Left renal pelvis (tissue), 4 donors: ENCODE measurements at places on chromosomes 16 and 17. TPM values are rescaled to one million over a fixed set of nuclear protein-coding genes. Genes with fewer than 3 reads are reported as not detected.
A peak's percentile ranks its signal among the peaks of the same experiment; 100 is the strongest.

- DNase-seq: peak; percentile 34
These were observed 26.2 kb upstream of the PIK3R5 start for GRCh38 chr17:8991514-8992285.

DNA sequence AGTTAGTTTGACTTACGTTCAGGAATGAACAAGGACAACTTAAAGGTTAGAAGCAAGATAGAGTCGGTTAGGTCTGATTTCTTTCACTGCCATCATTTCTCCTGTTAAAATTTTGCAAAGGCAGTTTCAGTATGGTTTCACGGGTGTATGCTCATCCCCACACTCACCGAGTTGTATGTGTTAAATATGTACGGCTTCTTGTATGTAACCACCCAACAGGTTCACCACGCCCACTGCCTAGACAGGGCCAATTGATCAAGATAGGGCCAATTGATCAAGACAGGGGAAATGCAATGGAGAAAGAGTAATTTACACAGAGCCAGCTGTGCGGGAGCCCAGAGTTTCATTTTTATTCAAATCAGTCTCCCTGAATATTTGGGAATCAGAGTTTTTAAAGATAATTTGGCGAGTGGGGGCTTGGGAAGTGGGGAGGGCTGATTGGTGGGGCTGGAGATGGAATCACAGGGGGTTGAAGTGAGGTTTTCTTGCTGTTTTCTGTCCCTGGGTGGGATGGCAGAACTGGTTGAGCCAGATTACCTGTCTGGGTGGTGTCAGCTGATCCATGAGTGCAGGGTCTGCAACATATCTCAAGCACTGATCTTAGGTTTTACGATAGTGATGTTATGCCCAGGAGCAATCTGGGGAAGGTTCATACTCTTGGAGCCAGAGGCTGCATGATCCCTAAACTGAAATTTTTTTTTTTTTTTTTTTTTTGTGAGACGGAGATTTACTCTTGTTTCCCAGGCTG, 62.4 kb upstream of the PLCG2 start:
- no peak for DNase-seq

- no peak for DNase-seq
These were observed 382.2 kb downstream of the MAF start for GRCh38 chr16:79218351-79218750.

- no peak for DNase-seq
These were observed 3.6 kb downstream of the SOCS7 start for GRCh38 chr17:38355251-38355650.

The IST1 gene
- polyA plus RNA-seq: 305 TPM

DNA sequence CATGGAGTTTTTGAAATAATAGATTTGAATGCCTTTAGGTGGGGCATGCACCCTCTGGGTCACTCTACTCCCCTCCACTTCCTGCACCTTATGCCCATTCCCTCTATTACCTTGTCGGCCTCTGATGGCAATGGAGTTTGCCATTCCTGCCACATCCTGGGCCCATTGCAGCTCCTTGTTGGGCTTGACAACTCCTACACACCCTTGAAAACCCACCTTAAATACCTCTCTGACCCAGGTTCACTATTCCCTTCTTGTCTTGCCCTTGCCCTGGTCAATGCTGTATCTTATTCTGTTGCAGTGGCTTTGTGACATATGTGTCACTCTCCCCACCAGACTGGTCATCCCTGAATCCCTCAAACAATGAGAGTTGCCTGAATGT, 2.4 kb downstream of the CCR7 start:
- no peak for DNase-seq

GRCh38 chr17:27755706-27756466, 44.4 kb downstream of the NOS2 start:
- DNase-seq: no peak

The IRX3 gene
- 25.9 TPM for polyA plus RNA-seq

GRCh38 chr16:14378131-14378551, 251.9 kb downstream of the PARN start:
- no peak for DNase-seq

The KRT12 gene
- polyA plus RNA-seq: 0.10 TPM

DNA sequence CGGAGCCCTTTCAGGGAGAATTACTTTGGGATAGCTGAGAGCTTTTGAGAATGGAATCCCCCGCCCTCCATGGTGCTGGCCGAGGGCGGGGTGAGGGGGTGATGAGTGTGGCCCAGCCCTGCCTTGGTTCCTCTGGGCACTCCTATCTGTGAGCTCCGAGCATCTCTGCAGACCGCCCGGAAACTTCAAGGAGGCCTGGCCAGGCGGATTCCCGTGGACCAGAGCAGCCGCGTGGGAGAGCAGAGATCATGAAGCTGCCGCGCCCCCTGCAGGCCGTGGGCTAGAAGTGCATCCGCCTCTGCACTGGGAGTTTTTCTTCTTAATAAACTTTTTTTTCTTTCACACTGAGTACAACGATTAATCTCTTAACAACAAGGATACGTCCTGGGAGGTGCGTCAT, 392.9 kb upstream of the EEF2KMT start:
- DNase-seq: no peak

DNA sequence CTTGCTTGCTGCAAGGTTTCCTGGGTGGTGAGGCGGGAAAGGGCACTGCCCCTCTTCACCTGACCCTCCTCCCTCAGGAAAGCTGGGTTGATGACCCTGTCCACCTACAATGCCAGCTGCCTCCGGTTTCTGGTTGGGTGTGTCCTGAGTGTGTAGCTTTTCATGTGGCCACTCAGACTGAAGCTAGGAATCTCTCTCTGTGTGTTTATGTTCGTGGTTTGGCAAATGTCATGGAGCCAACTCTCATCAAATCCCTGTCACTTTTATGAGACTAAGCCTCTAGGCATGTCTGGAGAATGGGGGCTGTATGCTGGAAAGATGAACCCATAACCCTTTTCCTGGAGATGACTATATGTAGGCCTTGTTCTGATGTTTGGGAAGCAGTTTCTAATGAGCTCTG, 17.1 kb downstream of the PLEKHG4 start:
- no peak for DNase-seq

GRCh38 chr17:8857919-8858318, 9.6 kb downstream of the PIK3R6 start:
- no peak for DNase-seq

DNA sequence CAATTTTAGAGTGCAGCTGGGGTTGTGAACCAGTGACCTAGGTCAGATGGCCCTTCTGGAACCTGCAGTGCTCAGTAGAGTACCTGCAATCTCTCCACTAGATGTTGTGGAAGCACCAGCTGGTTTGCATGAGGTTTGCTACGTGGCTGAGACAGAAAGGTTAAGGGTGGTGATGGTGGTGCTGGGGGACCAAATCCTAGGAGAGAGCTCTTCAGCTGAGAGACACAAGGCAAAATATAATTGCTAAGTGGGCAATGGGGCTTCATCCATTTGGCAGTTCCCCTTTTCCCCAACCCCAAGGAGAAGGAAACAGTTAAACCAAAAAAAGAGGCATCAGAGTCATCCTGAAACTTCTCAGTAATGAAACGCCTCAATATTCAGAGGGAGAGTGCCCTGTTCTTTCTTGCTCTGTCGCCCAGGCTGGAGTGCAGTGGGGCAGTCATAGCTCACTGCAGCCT, 13.9 kb downstream of the ITPRIPL2 start:
- DNase-seq: no peak

DNA sequence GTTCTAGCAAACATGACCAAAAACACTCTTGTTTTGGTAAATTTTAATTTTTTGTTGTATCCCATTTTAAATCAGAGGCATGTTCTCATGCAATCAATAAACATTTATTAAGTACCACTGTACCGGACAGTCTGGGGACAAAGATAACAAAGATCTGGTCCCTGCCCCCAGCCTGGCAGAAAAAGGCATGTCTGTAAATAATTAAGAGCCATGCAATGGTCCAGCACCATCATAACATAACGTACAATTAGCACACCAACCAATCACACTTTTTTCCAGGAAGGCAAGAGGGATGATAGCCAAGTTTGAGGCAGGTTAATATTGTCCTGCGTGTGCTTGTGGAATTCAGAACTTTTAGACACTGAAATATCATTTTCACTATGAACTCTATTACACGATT, 3.5 kb downstream of the KCNJ16 start:
- DNase-seq: no peak

DNA sequence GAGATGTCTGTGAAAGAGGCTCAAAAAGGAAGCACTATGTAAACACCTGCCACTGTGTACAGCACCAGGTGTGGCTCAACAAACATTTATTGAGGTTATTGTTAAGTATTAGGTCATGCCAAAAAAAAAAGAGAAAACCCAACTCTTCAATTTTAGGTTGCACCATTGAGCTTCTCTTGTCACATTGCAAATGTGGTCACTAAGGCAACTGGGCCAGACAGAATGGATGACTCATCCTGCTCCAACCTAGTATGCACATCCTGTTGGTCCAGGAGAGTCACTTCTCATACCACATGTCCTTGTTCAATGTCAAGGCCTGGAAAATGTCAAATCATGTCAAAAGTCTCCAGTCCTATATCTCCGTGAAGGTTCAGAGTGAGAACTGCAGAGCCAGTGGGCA, 25.0 kb downstream of the HOXB1 start:
- DNase-seq: no peak

The TAC4 gene
- not detected for polyA plus RNA-seq

- no peak for DNase-seq
These were observed 151.1 kb downstream of the ITFG1 start for GRCh38 chr16:47309581-47310312.

The ADCY7 gene
- 9.9 TPM for polyA plus RNA-seq

The PRSS21 gene
- not detected for polyA plus RNA-seq

DNA sequence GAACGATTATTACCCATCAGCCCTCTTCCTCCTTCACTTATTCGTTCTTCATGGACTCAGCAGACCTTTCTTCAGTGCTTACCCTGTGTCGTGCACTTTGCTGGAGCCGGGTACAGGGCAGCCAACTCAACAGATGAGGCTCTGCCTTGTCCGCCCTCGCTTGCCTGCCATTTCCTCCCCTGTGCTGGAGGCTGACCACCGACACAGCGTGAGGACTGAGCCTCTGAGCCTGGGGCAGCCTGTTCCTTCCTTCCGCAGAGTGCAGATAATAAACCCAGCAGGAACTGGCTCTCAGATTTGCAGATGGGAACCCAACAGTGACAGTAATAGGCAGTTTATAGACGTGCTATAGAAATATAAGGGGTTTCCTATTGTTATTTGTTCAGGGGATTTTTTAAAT, 7.0 kb upstream of the SLC39A11 start:
- DNase-seq: no peak

GRCh38 chr16:13154799-13155198, 253.4 kb downstream of the SHISA9 start:
- no peak for DNase-seq

GRCh38 chr17:12734926-12735325, 54.4 kb upstream of the ARHGAP44 start:
- DNase-seq: no peak

- no peak for DNase-seq
These were observed 16.8 kb upstream of the COL1A1 start for GRCh38 chr17:50218071-50218759.

The EFNB3 gene
- 32.6 TPM for polyA plus RNA-seq

DNA sequence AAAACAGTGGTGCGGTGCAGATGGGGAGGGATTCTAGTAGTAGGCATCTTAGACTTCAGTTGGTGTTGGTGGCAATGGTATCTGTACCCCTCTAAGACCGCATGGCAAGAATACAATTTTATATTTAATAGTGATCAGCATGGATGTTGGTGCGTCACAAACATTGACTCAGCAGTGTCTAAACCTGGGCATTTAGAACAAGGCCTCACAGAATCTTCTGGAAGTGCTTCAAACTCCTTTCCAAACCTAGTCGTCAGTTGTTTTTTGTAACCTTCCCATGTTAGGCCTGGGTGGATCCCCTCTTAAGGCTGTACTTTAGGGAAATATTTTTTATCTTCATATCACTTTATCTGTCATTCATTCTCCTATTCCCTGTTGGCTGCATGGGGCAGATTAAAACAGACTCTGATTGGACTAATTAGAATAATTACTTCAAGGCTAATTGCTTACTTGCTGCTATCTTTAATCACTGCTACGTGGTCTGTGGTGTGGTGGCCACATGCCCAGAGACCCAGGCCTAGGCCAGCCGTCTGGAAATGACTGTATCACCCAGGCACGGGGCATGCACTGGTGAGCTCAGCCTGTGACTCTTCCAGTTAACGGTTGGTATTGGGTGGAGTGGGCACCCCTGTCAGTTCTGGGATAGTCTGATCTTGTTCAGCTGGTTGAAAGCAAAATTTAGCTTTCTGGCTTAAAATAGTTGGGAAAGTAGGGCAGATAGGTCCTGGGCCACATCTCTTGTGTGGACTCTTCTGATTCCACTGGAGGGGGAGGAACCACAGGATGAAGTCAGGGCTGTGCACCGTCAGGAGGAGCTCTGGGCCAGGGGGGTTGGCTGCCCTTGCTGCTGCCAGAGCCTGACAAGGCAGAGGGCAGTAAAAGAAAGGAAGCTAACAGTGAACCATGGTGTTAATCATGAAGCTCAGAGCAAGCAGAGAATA, 4.5 kb downstream of the ALKBH5 start:
- no peak for DNase-seq

- no peak for DNase-seq
These were observed 16.2 kb downstream of the MARCHF10 start for GRCh38 chr17:62791767-62792446.

GRCh38 chr16:75027520-75028300, 28.9 kb downstream of the ZNRF1 start:
- DNase-seq: no peak

DNA sequence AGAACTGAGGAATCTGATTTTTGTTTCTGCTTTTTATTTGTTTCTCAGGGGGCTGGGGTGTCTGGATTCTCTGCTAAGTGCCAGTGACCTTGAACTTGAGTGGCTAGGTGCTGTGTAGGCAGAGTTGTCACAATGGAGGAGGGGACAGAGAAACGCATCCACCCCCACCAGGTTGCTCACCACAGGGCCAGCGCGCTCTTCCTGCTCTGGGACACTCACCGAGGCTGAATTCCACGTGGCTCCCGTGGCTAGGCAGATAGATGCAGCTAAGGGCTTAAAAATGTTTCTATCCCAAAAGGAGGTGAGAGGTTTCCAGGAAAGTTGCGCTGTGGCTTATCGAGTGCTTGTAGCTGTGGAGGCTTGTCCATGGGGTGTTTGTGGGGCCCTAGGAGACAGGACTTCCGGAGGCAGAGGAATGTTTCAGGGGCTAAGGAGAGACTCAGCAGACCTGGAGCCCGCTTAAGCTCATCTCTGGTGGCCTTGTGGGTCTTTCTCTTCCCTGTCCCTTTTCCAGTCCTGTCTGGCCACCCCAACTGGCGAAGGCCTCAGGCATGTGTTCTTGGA, 36.8 kb downstream of the ADCY7 start:
- DNase-seq: no peak

The C1QTNF1 gene
- 3.1 TPM for polyA plus RNA-seq

GRCh38 chr17:50052822-50053653, 2.9 kb upstream of the ITGA3 start:
- DNase-seq: peak; percentile 75

DNA sequence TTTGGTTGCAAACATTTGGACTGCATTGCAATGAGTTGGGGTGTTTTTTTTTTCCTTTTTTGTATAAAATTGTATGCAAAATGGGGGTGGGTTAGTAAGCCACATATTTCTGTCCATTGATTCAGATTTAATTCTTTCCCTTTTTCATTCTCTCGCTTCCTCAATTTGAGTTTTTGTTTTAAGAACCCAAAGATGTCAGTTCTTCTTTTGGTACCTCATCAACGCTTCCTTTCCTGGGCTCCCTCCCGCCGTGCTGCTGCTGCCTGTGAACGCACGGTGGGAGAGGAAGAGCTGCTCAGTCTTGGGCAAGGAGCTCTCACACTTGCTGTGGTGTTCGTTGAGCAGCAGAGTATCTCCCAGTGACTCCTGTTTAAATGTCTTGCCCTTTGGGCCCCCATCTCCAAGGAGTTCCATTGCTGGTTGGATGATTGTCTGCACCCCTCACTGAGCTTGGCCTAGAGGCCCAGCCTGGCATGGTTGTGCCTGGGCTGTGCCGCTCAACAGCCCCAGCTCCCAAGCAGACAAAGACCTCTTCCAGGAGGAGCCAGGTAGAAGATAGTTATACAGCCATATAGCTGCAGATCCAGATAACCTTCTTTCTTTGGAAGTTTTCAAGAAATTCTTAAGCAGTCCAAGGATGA, 13.6 kb downstream of the UBFD1 start:
- DNase-seq: no peak
